G401 (cell line): ENCODE measurements at places on chromosomes 6 and 20. TPM values are rescaled to one million over a fixed set of nuclear protein-coding genes. Genes with fewer than 3 reads are reported as not detected.

Gene PGC
- not detected in 2 replicates for total RNA-seq

GRCh38 chr6:68502946-68503345 lies 132.1 kb upstream of the ADGRB3 start:
- DNase-seq = no peak

- no peak for DNase-seq
Observed at GRCh38 chr6:166595061-166595780, 8.7 kb upstream of the RAMACL start.

DNA sequence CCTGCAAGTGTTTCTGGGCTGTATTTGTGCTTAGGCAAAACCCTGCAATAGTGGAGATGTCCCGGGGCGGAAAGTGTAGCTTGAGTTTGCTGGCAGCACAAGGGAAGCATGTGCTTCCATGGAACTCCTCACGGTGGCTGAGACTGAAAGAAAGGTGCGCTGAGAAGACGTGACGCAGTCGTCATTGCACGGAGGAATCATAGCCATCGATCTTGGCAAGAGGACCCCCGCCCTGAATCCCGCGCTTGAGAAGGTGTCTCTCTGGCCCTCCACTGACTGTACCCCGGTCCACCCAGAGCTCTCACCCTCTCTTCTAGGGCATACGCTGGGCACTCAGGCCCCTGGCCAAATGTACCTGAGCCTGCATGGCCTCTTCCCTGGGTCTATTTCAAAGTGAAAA lies 1081.8 kb upstream of the DEFB115 start:
- DNase-seq = no peak

GRCh38 chr20:44962483-44962882 lies 2.3 kb upstream of the TOMM34 start:
- DNase-seq = no peak
